ENCODE measurements at places on chromosomes 4 and X. TPM values are rescaled to one million over a fixed set of nuclear protein-coding genes. Genes with fewer than 3 reads are reported as not detected.

Gene NDST4
- total RNA-seq = not detected

DNA sequence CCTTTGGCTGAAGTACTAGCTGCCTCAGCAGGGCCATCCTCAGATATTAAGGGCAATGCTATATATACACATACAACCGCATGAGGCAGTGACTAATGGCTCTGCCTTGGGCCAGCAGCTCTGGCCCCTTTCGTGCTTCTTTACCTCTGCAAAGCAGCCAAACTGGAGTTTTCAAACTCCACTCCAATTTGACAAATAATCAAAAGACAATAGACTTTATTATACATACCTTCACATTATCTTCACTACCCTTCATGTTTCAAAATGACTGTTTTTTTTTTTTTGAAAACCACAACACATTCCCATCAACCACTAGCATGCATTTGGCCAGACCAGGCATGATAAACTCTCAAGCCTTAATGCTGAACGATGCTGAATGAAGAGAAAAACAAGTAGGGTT is 187.7 kb downstream of the ENOX2 start:
- DNase-seq = no peak

DNA sequence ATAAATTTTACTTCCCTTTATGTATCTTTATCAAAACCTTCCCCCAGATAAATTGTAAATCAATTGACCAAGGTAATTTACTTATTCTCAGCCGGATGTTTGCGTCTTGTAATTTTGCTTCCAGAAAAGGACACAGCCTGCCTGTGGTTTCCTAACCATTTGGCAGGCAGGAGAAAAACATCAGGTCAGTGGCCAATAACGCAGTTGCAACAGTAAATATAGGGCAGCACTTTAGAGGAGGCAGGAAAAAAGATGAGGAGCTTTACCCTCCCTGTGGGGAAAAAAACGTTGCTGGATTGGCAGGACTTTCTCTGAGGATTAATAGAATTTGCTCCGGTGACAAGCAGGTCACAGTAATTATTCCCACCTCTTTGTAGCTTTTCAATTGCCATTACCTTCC is 2618.1 kb downstream of the ARAP2 start:
- no peak for DNase-seq

DNA sequence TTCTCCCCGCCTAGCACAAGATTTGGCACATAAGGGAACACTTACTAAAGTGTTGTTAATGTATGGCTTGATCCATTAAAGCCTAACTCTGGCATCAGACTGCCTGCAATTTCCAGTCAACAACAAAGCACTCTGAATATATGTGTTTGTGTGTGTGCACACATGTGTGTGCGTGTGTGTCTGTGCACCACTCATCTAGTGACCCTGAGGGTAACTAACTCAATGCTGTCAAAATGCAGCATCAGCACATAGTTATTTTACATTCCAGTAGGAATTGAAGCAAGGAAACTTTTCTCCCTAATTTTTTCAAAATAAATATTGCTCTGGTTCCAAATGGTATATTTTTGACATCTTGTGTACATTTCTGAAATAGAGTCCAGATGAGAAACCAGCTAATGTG is 94.4 kb downstream of the SHROOM4 start:
- no peak for DNase-seq

Gene CC2D2A
- 25.0 TPM for total RNA-seq

- DNase-seq = no peak
These were observed 11.5 kb downstream of the ZFYVE28 start for GRCh38 chr4:2406920-2407319.

DNA sequence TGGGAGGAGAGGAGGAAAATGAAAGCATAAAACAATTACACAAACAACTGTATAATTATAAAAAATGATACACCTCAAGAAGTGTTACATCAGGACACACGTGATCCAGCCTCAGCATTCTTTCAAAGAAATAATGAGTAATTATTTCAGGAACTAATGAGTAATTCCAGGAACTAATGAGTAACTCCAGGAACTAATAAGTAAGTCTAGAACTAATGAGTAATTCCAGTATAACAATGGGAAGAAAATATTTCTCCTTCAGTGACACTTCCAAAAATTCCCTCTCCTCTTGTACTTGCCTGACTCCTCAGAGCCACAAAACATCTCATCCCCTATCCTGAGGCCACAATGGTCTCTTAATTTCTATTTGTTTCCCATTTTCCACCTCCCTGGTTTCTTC is 63.5 kb upstream of the COL25A1 start:
- no peak for DNase-seq

Gene RNF175
- total RNA-seq = not detected

DNA sequence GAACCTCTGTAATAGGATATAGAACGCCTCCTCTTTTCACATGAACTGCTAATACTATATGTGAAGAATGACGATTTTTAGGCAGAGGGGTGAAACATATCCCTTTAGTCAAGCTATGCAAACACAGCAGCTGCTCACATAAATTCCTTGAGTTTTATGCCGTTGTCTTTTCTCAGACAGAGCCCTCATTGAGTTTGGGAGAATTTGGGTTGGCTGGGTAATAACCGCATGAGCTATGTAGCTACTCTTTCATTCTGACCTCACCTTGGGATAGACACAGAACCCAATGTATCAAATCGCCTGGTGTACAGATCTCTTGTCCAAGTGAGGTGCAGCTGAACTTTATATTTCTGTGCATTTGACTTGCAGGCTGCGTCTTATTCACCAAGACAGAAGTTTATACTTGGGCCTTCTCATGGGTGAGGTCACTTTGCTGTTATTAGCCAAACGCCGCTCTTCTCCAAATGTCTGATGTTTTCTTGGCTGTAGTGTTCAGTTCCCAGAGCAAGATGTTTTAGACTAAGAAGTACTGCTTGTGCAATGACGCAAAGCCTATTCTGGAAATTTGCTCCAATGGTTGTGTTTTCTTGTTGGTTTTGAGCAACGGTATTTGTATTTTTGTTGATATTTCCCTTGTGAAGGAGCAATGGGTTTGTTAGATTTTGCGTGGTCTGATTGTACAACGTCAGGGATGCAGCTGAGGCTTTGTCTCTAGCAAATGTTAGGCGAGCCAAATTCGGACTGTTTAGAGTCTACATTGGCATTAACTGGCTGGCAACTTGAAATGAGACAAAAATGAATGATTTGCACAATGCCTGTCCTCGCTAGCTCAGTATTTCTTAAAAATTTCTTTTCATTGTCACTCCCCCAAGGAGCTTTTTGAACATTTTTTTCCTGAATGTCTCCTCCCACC is 11.2 kb upstream of the SPARCL1 start:
- peak; percentile 74 for DNase-seq

DNA sequence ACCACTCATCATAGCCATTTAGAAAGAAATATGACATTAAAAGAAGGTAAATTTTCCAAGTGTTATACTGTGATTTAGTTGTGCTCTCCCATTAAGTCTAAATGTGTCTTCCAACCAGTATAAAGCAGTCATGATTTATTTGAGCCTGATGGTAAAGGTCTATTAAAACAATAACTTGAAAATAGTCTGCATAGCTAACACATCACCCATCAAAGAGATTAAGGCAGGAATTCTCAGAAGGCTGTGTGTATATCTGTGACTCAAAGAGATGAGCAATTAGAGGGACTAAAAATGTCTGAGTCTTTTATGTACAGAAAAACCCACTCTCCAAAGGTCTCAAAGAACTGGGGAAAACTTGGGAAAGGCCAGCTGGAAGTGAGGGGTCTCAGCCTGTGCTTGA is 70.3 kb upstream of the IQCM start:
- DNase-seq = no peak

DNA sequence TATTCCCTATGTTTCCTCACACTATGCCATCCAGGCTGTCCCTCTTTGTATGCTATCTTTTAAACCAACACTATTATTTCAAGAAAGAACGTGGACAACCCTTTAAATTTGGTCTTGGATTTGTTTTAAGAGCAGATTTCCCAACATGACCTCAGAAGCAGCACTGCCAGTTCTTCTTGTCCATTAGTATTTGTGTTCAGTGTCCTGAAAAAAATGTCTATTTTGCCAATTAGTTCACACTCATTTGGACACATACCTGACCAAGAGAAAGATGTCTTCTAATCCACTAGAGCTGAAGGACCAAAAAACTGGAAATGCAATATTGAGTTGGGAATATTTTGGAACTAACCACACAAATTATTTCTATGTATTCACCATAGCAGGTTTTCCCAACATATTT is 223.2 kb upstream of the CNKSR2 start:
- no peak for DNase-seq

- DNase-seq = no peak
These were observed 1.8 kb downstream of the ZFP92 start for GRCh38 chrX:153412746-153413720.

DNA sequence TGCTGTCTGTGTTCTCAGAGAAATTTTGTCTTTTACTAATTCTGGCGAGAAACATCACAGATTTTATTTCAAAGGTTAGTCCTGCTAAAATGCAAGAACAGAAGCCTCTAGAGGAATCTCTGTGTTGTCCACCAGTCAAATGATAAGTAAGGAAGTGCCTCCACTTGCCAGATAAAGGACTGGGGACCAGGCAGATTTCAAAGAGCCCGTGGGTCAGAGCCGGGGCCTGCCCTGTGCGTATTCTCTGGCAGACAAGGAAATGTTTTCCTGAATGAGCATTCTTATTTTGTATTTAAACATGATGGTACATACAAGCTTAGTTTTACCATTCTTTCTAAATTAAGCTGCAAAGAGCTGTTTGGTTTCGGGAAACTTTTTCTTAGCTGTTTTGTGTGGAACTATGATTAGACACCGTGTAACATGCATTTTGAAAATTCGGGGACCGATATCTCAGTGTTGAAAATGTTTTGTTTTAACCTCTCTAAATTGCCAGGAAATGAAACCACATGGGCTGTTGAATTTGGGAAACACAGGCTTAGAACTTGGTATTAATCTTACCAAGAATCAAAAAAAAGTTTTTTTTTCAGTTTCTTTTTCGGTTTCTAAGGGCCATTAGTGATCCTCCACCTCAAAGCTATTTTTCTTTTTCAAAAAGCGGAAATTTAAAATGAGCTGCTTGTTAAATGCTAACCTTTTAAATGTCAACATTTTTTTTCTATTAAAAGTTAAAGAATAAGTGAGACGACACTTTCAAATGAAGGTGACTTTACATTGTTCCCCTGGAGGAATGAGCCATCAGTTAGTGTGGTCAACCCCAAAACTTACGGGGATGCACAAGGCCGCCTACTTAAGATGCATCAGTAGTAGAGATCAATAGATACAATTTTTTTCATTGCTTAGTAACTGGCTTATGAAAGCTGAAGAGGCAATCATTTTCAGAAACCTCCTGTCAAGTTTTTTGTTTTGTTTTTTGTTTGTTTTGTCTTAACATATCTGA is 89.6 kb upstream of the MTM1 start:
- DNase-seq = no peak

- DNase-seq = no peak
These were observed 225.9 kb upstream of the CASK start for GRCh38 chrX:42149281-42149680.

GRCh38 chr4:82267506-82267905 is 106.3 kb downstream of the HNRNPD start:
- DNase-seq = no peak

- no peak for DNase-seq
These were observed 145.4 kb downstream of the FNIP2 start for GRCh38 chr4:158914218-158914617.

- no peak for DNase-seq
These were observed 25.9 kb downstream of the MGAT4D start for GRCh38 chr4:140472156-140472555.

Gene CLCN4
- total RNA-seq = 7.8 TPM

- no peak for DNase-seq
These were observed 1.1 kb downstream of the POLA1 start for GRCh38 chrX:24694825-24695224.

DNA sequence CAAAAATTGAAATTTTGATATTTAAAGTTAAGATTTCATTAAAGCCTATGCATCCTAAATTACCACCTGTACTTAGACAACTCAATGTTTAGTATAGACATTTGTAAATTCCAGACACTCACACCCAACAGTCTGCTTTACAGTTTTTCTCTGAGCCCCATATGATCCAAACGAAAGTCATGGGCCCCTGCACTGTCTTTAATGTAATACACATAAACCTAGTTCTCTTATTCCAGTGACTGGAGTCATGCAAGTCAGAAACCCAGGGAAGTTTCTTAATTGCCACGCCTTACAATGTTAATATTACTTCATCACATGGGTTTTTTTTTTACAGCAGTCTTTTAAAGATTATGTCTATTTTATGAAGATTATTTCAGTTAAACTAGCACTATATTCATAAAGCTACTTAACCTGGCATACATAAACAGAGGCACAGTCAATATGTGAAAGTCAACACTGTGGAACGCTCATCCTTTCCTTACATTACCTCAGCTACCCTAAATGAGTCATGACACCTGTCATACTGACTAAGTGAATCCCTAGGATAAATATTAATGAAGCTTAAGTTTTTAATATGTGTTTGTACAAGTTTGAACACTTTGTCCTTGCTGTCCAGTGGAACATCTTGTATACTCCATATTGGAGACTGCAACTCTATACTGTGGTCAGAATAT is 67.7 kb upstream of the H2AZ1 start:
- no peak for DNase-seq

DNA sequence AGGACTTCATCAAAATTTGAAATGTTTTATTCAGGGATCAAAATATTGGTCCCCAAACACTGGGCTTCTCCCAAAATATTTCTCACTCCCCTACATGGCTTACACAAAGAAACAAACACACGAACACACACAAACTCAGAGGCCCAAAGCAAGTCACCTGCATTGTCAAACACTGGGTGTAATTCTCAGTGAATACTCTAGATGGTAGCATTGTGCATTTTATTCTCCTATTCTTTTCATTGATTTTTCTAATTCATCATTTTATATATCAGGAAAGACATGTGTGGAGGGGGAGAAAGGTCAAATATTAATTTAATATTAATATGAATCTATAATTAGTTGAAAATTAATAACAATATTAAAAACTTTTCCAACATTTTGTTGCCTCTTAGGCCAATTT is 72.3 kb upstream of the TNMD start:
- peak; percentile 1 for DNase-seq

DNA sequence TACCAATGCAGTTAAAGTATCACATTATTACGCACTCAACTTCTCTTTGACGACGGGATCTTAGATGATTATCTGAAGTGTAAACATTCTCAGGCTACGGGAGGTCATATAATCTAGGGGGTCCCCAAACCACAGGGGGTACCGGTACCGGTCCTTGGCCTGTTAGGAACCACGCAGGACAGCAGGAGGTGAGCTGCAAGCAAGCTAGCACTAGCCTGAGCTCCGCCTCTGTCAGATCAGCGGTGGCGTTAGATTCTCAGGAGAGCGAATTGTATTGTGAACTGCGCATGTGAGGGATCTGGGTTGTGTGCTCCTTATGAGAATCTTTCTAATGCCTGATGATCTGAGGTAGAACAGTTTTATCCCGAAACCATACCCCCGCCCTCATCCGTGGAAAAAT is 20.6 kb upstream of the PRR27 start:
- DNase-seq = no peak
